ENCODE measurements at places on chromosomes 4 and X.
A peak's percentile ranks its signal among the peaks of the same experiment; 100 is the strongest.

GRCh38 chr4:3082925-3083515 is 8.5 kb downstream of the HTT start:
- no peak for DNase-seq

GRCh38 chrX:68696267-68696990 is 49.0 kb downstream of the STARD8 start:
- DNase-seq: no peak

- no peak for DNase-seq
These were observed 200.4 kb downstream of the PTTG2 start for GRCh38 chr4:38160487-38161207.

GRCh38 chrX:121256647-121257046 is 209.2 kb downstream of the GLUD2 start:
- no peak for DNase-seq

GRCh38 chr4:108900018-108900580 is 137.2 kb upstream of the ETNPPL start:
- DNase-seq: peak; percentile 68

DNA sequence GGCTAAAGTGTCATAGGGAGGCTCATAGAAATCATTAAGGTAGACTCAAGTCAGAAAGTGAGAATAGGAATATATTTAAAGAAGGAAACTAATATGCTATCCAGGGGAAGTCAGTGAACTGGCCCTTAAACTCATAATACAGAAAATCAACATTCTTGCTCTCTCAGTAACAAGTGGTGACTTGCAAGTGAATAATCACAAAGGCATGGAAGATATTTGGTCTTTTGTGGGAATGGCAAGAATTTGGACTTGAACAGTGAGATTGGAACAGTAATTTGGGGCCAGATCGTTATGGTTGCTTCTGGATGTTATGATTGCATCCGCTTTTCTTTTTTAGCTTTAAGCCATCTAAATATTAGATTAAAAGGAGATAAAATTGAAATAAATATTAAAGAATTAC is 103.8 kb downstream of the TBC1D19 start:
- no peak for DNase-seq

GRCh38 chr4:42411803-42412202 is 14.5 kb downstream of the SHISA3 start:
- DNase-seq: no peak

GRCh38 chrX:30779453-30780030 is 109.5 kb downstream of the TAB3 start:
- no peak for DNase-seq

DNA sequence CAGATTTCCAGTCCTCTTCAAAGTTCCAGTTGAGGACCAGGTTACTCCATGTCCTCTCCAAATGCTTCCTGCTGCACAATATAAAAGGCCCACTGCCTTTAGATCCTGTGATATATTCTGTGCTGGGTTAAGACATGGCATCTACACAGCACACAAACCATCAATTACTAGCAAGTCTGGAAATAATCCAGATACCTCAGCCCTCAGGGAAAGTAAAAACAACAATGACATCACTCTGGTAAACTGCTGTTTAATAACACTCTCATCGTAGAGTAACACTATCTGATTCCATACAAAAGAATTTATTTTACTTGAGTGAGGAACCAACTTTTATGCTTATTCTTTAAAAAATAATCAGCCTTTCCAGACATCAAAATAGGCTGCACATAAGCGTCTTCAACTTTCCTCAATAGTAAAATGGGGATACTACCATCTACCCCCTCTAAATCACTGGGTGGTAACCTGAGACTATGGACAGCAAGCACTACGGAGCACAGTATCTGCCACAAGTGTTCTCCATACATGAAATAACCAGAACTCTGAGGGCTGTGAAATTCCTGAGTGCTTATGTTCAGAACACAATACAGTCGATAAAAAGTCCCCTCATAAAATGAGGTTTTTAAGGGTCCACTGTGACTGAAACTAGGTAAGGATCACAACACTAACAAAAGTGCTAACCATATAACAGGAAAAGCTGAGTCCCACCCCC is 53.4 kb downstream of the ABCG2 start:
- DNase-seq: no peak

DNA sequence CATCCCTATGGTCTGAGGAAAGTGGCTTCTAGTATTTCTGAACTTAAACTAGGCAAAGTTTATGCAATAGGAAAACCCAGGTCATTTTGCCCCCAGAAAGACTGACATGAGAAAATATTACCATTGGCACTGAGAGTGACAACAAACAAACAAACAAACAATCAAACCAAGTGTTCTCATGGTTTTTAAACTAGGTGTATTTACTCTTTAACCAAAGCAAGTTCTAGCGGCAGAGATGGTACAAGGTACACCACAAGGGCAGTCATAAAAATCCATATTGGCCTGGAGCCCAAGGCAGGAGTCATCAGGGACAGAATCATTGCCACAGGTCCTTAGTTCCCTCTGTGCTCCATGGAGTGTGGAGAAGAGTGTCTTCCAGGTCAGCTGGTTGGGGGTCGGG is 26.0 kb upstream of the ENPEP start:
- DNase-seq: no peak

DNA sequence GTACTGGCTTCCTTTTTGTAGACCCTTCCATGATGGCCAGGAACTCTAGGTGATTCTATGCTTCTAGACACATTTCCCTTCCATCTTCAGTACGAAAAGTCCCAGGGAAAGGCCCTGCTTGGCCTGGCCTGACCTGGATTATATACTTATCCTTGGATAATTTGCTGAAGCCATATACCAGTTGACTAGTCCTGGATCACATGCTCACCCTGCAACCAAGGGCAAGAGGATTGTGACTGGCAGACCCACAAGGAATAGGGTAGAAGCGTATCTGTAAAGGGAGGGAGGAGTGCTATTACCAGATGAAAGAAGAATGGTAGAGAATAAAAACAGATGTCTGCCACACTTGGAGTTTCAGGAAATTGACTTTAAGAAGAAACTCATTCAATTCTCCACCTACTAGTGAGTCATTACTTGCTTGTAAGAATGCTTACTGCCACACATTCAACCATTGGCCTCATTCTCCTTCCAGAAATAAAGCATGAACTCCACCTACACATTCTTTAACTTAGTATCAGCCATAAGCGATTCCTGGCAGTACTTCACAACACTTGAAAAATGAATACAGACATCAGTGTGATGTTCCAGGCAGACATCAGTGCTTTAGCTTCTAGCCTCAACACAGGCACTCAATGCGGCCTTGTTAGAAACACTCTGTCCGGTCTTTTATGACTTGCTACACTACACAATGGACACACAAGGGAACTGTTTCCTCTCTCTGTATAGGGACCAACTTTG is 141.8 kb downstream of the CBR4 start:
- no peak for DNase-seq

DNA sequence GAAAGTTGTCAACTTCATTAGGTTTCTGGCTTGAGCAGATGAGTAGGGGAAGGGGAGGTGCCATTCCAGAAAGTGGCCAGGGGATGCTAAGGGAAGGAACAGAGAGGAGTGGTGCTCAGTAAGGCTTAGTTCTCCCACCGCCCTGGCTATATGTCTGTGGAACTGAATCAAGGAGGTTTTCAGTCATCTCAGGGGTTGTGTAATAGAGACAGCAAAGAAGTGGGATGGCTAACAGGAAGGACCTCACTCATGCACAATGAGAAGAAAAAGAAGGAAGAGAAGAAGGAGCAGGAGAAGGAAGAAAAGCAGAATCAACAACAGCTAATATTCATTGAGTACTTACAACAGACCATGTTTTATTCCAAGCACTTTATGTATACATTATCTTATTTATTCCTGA is 368.7 kb downstream of the MID1IP1 start:
- DNase-seq: no peak
